ENCODE measurements at places on chromosomes 2 and 18.

GRCh38 chr18:78421392-78421791 is 558.2 kb upstream of the SALL3 start:
- no peaks in the 10 kb centered on the region for H3K27me3 ChIP-seq
- no peaks in the 10 kb centered on the region for H3K4me1 ChIP-seq
- no peak for DNase-seq
- no peak overlapping the region for H3K27ac ChIP-seq
- H3K4me3 ChIP-seq, result no peak overlapping the region

- H3K27ac ChIP-seq, result peak overlapping the region; percentile 44
- H3K4me1 ChIP-seq, result peaks cover 20% of the 10 kb centered on the region
- no peaks in the 10 kb centered on the region for H3K27me3 ChIP-seq
- peaks cover 38% of the 10 kb centered on the region for H3K36me3 ChIP-seq
- no peak overlapping the region for H3K4me3 ChIP-seq
- DNase-seq, result no peak
Observed at GRCh38 chr2:239957681-239958472, 67.3 kb downstream of the NDUFA10 start.

DNA sequence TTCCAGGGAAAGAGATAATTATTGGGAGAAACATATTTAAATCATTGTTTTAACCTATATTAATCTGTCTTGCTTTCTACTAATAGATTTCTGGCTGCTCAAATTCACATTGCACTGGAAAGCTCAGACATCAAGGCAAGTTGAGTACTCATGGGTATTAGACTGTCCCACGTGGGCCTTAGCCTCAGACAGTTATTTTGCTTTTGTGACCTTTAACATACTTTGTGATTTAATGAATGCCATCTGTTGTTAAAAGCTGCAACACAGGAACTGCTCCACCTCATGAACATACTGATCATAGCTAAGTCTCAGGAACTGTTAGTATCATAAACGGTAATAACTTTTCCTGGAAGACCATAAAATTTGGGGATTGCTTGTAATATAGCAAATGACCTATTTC is 2.7 kb upstream of the LCT start:
- no peak overlapping the region for H3K4me3 ChIP-seq
- peaks cover 23% of the 10 kb centered on the region for H3K4me1 ChIP-seq
- H3K27ac ChIP-seq, result no peak overlapping the region
- no peaks in the 10 kb centered on the region for H3K27me3 ChIP-seq

DNA sequence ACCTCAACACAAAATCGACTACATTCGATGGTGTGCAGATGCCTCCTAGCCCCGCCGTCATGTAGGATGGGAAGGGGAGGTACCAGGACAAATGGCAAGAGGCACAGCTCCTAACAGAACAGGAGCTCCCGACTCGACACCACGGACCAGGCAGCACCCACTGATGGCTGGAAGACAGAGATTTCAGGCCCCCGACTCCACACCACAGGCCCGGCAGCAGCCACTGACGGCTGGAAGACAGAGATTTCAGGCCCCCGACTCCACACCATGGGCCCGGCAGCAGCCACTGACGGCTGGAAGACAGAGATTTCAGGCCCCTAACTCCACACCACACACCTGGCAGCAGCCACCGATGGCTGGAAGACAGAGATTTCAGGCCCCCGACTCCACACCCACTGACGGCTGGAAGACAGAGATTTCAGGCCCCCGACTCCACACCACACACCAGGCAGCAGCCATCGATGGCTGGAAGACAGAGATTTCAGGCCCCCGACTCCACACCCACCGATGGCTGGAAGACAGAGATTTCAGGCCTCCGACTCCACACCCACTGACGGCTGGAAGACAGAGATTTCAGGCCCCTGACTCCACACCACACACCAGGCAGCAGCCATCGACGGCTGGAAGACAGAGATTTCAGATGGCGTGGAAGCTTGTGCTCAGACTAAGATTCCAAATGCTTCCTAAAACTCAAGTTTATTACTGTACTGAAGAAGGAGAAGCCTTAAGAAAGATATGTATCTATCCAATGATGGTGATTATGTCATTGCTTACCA is 135.5 kb downstream of the EIPR1 start:
- no peak overlapping the region for H3K27ac ChIP-seq
- H3K4me3 ChIP-seq, result no peak overlapping the region
- DNase-seq, result no peak
- peaks cover 11% of the 10 kb centered on the region for H3K27me3 ChIP-seq
- no peaks in the 10 kb centered on the region for H3K36me3 ChIP-seq

DNA sequence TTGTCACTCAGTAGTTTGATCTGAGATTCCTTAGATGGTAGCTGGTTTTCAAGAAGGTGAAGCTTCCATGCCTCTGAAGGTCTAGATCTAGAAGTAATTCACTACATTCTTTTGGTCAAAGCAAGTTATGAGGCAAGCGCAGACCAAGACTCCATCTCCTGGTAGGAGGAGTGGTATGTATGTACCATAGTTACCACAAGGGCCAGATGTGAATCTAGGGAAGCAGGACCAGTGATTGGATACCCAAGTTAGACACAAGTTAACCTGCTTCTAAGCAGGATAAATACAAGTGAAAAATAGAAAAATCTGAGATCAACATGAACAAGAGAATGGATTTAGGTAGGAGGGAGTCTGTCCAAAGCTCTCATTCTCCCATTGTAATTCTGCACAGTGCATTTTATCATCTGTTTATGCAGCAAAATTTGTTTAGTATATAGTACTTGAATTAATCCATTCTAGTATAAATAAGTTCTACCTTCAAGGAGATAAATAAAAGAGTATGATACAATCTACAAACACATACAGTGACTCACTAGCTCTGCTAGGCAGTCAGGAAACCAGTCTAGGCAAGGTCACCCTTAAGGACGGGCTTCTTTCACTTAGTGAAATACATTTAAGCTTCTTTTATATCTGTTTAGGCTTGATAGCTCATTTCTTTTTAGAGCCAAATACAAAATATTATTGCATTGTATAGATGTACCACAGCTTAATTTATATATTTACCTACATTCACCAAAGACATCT is 14.2 kb upstream of the DOCK10 start:
- no peaks in the 10 kb centered on the region for H3K27me3 ChIP-seq
- no peaks in the 10 kb centered on the region for H3K36me3 ChIP-seq
- H3K4me1 ChIP-seq, result peaks cover 39% of the 10 kb centered on the region
- H3K27ac ChIP-seq, result no peak overlapping the region
- no peak overlapping the region for H3K4me3 ChIP-seq
- DNase-seq, result no peak

- no peak overlapping the region for H3K4me3 ChIP-seq
- H3K27ac ChIP-seq, result no peak overlapping the region
Observed at GRCh38 chr2:170950221-170950761, 21.2 kb downstream of the GORASP2 start.
